ENCODE measurements at places on chromosomes 7 and 10.

- DNase-seq, result no peak
Measured at GRCh38 chr7:132029369-132030085, 473.1 kb upstream of the PODXL start.

GRCh38 chr7:157409753-157410727, 73.2 kb downstream of the DNAJB6 start:
- no peak for DNase-seq

- DNase-seq, result no peak
Measured at GRCh38 chr10:32054094-32054493, 2.1 kb downstream of the KIF5B start.

- no peak for DNase-seq
Measured at GRCh38 chr7:31940167-31940566, 130.0 kb downstream of the PDE1C start.

- peak; percentile 49 for DNase-seq
Measured at GRCh38 chr7:148982654-148983199, 45.6 kb downstream of the PDIA4 start.
